ENCODE measurements at places on chromosomes 13 and 19.

DNA sequence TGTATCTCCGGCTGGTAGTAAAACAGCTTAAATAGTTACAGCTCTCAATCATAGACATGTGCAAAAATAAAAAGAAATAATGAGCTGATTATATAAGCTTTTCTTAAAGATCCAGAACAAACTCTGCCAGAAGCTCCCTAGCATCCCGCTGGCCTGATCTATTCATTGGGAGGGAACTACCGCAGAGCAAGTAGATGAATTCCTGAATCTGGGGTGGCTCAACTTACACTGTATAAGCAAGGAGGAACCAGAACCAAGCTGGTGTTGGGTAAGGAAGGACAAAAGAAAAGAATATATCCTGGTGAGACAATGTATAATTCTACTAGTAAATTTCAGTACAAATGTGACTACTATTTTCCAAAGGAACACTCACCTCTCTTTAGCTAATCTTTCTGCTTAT lies 1122.2 kb downstream of the OLFM4 start:
- DNase-seq, result no peak

DNA sequence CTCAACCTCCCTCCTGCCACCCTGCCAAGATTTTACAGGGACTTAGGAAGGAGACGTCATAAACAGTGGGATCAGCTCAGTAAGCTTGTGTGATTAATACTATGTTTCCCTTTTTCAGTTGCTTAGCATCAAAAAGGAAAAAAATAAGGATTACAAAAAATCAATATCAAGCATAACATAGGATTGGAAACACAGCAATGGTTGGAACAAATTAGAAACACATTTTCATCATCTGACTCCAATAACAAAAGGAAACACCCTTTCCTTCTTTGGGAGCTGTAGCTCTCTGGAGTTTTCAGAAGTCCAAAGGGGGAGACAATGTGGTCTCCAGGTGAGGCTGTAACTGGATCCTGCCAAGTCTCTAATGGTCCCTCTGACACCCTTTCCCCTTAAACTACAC lies 233.4 kb downstream of the B3GLCT start:
- DNase-seq, result no peak

- DNase-seq, result no peak
Observed at GRCh38 chr19:2329149-2329478, 630 bp downstream of the SPPL2B start.

DNA sequence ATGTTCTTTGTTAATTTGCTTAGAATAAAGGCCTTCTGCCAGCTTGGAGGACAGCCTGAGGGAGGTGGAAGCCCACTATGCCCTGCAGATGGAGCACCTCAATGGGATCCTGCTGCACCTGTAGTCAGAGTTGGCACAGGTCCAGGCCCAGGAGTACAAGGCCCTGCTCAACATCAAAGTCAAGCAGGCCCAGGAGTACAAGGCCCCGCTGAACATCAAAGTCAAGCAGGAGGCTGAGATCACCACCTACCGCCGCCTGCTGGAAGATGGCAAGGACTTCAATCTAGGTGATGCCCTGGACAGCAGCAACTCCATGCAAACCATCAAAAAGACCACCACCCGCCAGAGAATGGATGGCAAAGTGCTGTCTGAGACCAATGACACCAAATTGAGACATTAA lies 41.7 kb downstream of the ZNF85 start:
- no peak for DNase-seq

DNA sequence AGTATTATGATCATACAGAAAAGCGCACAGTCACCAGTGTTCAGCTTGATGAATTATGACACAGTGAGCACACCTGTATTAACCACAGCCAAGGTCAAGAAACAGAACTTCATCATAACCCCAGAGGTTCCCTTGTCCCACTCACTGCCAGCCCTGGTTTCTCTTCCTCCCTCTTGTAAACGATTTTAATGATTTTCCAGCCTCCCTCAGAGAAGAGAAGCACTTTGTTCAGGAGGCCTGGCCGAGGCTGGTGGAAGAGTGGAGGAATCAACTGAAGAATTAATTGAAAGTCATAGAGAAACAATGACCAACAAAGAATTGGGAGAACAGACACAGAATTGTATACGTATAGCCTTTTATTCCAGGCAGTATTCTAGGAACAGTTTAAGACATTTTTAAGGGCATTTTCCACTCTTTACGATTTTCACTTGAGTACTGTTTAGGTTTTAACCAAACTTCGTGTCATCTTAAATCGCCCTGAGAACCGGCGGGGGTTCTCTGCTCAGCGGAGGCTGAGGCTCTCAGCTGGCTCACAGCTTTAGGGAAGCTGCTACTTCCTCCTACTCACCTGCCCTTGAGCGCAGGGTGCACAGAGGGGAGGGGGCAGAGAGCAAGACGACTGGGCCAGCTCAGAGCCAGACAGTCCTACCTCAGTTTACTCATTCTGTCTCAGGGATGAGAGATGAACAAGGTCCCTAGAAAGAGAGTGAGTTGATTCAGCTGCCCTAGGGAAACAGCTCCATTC lies 108.6 kb downstream of the AKAP11 start:
- DNase-seq, result no peak

- no peak for DNase-seq
Observed at GRCh38 chr19:38190793-38191192, 33.2 kb downstream of the DPF1 start.

- DNase-seq, result no peak
Observed at GRCh38 chr19:9018163-9018875, 8.1 kb upstream of the MUC16 start.

DNA sequence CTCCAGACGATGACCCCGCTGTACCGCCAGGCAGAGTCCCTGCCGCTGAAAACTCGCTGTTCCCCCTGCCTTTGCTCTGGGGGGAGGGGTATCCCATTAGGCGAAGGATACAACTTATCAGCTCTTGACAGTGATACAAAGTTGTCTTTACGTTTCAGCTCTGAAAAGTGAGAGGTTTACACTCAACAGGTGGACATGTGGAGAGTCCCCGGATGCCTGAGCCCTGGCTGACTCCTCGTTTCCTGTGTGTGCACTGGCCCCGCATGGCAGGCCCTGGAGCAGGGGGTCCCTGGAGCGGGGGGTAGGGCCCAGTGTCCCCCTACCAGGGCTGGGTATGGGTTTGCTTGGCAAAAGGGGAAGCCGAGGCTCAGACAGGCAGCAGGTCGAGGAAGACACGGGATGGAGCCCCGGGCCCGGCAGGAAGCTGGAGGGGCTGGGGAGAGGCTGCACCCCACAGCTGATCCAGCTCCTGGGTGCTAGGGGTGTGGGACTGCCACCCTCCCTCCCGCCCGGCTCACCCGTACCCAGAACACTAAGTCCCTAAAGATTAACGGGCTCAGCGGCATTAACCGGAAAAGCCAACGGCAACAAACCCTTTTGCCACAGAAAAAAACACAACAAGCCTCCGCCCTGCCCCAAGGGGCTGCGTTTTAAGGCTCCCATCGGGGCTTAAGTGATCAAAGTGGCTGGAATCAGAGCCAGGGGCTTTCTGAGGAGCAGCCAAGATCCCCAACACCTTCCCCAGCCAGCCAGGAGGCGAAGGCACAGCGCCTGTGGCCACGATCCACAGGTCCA lies 5.6 kb downstream of the TCF3 start:
- no peak for DNase-seq

DNA sequence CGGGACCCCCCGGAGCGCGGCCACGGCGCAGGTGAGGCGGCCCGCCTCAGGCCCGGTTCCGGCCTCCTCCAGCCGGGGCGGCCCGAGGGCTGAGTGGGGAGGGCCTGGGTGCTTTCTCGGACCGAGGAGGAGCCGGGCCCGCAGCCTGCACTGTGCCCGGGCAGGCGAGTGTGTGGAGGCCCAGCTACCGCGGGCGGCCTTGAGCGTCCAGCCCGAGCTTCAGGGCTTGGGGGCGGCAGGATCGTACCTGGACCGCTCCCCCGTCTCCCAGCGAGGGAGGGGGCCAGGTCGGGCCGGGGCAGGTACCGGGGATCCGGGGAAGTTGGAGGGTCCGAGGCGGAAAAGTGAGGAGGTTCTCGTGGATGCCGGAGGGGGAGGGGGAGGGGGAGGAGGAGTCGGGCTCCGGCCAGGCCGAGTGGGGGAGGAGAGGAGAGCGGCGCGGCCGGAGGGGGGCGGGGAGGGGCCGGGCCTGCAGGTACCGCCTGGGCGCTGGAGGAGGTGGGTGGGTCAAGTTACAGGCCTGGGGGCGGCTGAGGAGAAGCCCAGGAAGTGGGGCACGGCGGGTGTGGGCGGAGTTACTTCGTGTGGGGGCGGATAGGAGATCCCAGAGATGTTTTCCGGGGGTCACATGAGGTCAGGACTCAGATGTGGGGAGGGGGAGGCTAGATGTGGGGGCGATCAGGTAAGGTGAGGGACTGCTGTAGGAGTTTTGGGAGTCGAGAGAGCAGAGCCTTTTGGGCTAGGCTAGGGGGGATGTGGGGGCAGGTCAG lies 545 bp downstream of the NACC1 start:
- DNase-seq, result no peak

DNA sequence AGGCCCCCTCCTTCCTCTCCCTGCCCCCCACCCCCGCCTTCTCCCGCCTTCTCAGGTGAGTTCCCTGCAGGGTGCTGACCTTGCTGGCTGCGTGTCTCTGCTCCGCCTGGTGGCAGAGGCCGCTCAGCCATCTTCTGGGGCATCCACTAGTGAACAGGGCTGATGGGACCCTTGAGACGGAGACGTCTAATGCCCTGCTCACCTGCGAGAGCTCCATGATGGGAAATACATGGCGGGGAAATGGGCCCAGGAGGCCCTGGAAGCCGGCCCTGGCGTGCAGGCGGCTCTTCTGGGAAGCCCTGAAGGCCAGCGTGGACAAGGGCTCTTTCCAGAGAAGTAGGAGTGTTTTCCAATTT lies 15.2 kb upstream of the F7 start:
- DNase-seq, result no peak

DNA sequence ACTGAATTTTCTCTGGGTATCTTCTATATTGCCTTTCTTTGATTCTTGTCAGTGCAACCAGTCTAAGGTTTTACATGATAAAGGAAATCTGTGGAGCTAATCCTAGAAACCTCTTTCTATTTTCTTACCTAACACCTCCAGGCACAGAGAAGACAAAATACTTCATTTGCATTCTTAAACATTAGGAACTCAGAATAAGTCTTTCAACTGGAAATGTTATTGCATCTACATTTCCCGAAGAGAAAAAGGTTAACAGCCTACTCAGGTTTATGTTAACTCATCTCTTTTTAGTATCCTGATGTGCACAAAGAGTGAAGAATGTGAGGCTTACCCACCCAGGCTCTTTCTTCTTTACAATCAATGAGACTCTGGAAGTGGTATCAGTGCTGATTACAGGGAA lies 106.7 kb downstream of the PCCA start:
- DNase-seq, result no peak

DNA sequence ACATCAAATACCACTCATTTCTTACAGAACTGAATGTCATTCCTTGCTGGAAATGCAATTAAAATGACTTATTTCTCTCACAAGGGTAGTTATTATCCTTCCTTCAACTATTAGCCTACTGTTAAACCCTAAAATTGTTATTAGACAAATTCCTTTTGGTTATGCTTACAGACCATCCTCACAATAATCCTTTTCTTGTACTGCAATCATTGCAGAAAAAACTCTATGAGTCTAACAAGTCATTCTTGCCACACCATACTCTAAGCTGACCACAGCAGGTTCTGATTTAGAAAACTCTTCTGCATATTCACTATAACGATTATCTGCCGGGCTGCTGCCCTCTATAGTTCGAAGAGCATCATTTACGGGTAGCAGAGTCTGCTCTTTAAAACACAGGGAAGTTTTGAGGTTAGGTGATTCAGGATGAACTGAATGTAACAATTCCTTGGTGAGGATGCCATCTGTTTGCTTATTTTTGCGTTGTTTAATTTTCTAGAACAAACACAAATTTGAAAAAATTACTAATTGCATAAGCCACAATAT lies 38.2 kb downstream of the MTMR6 start:
- no peak for DNase-seq

- DNase-seq, result no peak
Observed at GRCh38 chr13:28355046-28355821, 139.7 kb downstream of the FLT1 start.

- DNase-seq, result no peak
Observed at GRCh38 chr13:34863360-34864135, 78.5 kb upstream of the NBEA start.

DNA sequence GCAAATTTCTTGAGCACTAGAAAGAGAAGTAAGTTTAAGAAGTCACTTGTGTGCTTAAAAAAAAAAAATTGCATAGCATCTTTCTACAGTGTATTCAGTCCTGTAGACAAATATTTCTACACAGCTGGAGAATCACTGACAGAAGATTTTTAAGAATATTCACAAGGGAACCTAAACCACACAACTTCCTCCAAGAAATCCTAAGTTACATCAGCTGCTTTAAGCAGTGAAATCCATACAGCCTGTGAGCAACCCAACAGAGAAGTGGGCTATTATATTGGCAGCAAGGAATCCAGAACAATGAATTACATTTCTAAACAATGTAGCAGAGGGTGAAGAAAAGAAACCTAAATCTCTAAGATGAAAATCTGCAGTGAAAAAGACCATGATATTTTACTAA lies 1.5 kb downstream of the DOCK9 start:
- DNase-seq, result no peak

DNA sequence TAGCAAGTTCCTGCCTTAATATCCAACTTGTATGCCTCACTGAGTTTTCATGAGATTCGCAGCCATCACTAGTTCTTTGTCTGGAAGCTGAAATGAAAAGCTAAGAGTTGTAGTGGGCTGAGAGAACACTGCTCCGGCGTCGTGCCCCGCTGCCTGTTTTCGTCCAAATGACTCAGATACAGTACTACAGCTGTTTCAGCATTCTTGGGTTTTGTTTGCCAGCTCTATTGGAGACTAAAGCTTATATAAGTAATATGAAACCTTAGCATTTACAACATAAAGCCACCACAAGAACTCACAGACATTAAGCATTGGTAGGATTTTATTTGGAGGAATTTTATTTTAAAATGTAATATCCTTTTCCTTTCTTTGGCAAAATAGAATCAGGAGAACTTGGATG lies 299.7 kb downstream of the DLEU7 start:
- no peak for DNase-seq

DNA sequence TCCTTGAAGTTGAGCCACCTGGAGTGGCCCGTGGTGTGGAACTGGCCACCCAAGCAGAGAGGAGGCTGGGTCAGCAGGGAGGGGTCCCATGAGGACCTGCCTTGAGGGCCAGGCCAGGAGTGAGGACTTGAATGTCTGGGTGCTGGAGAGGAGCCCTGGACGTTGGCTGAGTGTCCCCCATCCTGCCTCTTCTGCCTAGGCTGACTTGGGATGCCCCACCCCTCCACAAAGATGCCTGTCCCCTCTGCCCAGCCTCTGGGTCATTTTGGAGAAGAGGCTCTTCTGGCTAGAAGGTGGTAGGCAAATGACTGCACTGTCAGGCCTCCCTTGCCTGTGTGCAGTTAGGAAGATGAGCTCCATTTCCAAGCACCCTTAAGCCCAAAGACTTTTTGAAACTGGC lies 1.7 kb downstream of the SSBP4 start:
- DNase-seq, result no peak

GRCh38 chr13:99367106-99367616 lies 60.0 kb upstream of the GPR183 start:
- DNase-seq, result no peak
